NCI-H226 (cell line): ENCODE measurements at places on chromosomes 12 and 14.
A peak's percentile ranks its signal among the peaks of the same experiment; 100 is the strongest.

GRCh38 chr14:106844608-106845285 lies 1318.4 kb downstream of the TMEM121 start:
- no peak for DNase-seq

DNA sequence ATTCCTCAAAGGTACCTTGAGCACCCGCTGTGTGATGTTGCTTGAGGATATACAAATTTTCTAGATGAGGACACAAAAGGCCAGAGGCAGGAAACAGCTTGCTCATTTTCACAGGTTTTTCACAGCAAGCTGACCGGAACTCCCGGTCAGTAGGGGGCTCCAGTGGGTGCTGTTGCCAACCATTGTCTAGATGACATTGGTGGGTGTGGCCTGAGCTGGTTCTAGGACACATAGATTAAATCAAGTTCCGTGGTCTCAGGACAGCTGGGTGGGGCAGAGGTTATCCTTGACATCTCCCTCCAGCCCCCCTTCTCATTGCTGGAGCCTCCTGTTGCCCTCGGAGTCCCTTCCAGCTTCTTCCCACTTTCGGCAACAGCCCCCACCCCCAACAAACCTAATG lies 153.6 kb upstream of the FKBP4 start:
- peak; percentile 18 for DNase-seq

- no peak for DNase-seq
Measured at GRCh38 chr14:88929656-88930436, 105.4 kb downstream of the TTC8 start.

- no peak for DNase-seq
Measured at GRCh38 chr14:23009483-23009938, 432 bp downstream of the C14orf93 start.

DNA sequence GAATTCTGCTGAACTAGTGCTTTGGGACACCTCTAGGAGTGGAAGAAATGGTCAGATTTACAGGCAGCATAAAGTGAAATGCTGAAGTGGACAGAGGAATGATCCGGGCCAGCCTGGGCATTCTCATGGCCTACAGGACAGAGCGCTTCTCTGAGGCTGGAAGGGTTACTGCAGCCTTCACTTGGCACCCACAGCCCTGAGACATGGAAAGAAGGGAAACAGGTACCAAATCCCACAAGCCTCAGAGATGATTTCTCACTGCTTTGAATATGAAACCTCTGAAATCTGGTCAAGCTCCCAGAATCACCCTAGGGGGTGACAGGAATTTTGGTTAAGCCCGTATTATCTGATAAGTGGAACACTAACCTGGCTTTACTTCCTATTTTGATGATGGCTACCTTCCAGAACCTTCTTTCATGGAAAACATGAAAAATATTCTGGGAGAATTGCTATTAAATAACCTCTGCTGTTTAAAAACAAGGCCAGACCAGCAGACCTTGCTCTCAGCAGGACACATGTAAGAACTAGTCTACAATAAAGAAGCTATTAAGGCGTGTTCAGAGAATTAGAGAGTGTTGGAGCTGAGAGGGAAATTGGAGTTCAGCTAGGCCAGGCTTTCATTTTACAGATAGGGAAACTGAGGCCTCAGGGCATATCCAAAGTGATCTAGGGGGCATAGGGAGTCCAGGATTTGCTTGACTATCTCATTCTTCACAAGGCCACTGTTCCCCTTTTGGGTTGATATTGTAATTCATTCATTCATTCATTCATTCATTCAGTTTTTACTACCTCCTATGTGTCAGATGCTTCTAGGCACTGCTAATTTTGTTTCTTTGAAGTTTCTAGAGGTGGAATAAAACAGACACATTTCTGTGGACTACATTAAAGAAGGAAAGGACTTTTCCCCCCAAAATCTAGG lies 281.5 kb downstream of the ZFP36L1 start:
- no peak for DNase-seq

DNA sequence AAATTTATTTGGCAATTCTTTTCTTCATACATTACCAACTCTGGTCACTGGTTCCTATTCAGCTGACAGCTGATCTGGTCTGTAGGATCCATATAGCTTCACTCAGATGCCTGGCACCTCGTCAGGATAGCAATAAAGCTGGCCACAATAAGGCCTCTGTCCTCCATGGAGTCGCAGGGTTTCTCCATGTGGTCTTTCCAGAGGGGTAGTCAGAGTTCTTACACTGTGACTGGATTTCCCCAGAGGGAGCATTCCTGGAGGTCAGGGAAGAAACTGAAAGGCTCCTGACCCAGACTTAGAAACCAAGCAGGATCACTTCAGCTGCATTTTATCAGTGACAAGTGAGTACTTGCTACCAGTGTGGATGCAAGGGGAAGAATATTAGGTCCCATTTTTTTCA lies 34.9 kb upstream of the SIX1 start:
- no peak for DNase-seq

DNA sequence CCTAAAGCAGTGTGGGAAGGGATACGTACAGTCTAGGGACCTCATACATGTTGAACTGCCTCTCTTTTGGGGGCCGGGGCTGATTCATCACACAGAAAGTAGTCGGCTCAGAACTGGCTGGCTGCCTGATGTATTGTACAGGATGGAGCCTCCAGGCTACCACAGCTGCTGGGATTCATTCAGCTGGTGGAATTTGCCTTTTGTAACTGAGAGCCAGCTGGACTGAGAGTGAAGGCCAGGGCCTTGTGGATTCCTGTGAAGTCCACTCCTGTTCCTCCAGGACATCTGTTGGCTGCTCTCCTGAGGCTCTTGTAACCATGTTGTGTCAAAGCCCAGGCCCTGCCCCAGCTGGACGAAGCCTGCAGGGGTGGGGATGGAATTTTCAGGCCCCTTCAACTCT lies 116.3 kb upstream of the PRICKLE1 start:
- DNase-seq = peak; percentile 96

- DNase-seq = no peak
Measured at GRCh38 chr12:113889891-113890581, 76.1 kb downstream of the RBM19 start.

- peak; percentile 48 for DNase-seq
Measured at GRCh38 chr14:77529963-77530362, 31.3 kb upstream of the ISM2 start.

DNA sequence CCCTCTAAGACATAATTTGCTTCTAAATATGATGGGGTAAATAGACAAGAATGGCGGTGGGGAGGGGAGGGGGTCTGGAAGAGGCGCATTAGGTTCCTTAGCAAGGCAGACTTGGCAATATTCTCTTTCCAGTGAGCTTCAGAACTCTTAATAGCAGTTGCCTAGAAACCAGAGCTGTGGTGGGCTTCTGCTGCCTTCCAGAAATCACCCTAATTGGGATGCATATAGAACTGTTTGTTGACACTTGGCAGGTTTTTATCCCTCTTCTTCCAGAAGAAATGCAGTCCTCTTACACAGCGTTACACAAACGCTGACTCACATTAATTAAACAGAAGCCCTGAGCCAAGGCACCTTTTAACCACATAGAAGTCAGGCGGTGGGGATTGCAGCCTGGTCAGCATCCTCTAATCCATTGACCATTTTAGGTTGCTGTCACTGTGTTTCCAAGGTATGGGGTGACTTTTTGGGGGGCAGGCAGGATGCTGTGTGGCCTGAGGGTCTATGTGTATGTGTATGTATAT lies 114.1 kb downstream of the CCDC60 start:
- no peak for DNase-seq

DNA sequence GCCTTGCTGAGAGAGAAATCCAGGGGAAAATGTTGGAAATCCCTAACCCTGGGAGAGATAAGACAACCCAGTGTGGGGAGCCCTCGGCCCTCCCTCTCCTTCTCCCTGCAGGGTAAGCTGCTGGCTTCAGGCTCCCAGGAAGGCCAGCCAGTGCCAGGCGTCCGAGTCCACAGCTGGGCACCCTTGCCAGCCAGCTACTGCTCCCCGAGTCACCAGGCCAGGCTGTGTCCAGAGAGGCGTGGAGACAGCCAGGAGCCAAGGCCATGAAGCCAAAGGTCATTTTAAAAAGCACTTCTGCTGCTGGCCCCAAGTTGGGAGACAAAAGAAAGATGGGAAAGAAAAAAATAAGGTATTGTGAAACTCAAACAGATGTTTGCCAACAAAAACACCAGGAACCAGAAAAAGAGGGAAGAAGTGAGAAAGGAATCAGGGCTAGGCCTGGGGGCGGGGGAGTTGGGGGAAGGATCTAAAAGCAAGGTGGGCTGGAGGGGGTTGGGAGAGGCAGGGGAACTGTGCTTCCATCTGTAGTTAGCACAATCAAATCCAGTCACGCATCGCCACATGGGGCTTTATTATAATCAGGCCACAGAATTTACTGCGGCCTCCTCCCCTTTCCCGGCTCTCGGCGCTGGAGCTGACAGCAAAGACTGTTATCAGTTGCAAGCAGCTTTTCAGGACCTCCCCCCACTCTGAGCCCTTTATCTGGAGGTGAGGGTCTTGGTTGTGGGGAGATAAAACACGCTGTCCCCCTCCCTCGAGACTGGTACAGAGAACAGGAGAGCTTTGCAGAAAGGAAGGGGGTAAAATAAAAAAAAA lies 33.5 kb downstream of the RBM19 start:
- DNase-seq = no peak

GRCh38 chr14:37992499-37992898 lies 215.2 kb upstream of the SSTR1 start:
- no peak for DNase-seq

DNA sequence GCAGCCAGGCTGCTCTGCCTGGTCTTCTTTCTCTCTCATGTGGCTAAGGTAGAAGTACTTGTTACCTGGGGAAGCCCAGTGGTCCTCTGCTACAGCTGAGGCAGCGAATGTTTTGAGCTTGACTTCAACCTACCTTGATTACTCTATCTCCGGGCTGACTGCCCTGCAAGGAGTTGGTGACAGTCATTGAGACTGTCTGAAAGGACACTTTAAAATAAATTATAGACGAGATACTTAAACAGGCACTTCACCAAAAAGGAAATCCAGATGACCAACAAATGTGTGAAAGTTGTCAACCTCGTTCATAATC lies 474 bp upstream of the CIT start:
- no peak for DNase-seq

GRCh38 chr14:94542111-94542810 lies 19.0 kb upstream of the SERPINA4 start:
- DNase-seq = no peak

GRCh38 chr14:22929104-22929960 lies at the start of gene PRMT5:
Gene PRMT5, minus strand, starts transcription at chr14:22929376. Its CDS starts 15 bp downstream, at chr14:22929361.
- peak; percentile 100 for DNase-seq

GRCh38 chr12:29688914-29689313 lies 94.8 kb downstream of the TMTC1 start:
- DNase-seq = no peak

GRCh38 chr14:33932576-33933345 lies 18.1 kb downstream of the EGLN3 start:
- no peak for DNase-seq

GRCh38 chr12:114760151-114760877 lies 76.3 kb upstream of the TBX3 start:
- DNase-seq = no peak

GRCh38 chr12:89062996-89063395 lies 289.3 kb downstream of the DUSP6 start:
- DNase-seq = no peak

- no peak for DNase-seq
Measured at GRCh38 chr12:85782711-85783110, 53.5 kb downstream of the RASSF9 start.

DNA sequence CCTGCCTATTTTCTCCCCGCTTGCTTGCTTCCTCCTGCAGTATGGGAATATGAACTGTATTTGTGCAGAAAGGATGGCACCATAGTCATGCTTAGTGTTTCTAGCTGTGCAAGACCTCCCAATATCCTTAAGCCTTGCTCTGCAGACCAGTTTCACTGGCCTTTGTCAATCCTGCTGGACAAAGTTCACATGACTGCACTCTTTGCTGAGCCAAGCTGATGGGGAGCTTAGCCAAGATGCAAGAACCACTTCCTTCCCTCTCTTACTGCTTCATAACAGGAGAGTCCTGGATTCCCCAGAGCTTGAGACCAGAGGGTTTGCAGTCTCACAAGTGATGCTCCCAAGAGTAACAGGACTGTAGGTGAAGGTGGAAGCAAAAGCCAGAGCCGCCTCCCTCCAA lies 3.8 kb downstream of the ASIC1 start:
- DNase-seq = no peak

DNA sequence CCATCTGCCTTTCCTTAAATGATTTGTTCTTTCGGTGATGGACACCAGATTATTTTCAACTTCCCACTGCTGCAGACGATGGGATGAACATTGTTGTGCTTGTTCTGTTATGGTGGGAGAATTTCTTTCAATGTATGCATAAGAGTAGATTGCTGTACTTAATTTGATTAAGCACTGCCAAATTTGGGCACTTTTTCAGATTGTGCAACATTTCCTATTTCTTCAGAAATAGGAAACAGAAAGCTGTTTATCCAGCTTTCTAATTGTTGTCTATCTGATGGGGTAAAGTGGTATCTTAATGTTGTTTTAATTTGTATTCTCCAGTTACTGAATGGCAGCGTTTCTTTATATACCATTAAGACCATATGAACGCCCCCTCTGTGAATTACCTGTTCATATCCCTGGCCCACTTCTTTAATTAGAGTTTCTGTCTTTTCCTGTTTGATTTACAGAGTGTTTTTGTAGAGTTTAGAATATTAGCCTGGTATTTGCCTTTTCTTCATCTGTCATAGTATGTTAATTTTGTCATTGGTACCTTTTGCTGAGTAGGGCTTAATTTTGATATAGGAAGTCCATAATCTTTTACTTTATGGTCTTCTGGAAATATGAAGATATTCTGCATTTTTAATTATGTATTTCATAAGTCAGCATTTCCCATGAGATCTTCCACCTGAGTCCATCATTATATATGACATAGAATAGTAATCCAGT lies 59.6 kb downstream of the DIP2B start:
- no peak for DNase-seq

DNA sequence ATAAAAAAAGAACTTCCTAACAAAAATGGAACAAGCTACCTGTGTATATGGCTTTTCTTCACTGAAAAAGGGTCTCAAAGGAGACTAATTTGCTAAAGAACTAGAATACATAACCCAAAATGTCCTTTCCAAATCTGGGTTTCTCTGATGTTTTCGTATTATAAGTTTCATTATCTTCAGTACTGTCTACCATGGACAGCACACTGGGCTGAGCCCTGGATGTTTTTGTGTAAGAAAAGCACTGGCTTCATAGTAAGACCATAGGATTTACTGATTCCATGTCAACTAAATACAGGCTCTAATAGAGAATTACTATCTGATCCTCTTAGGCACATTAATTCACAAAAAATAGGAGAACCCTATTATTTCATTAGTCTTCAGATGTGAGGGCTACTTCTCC lies 94.3 kb upstream of the GPHB5 start:
- no peak for DNase-seq
